ENCODE measurements at places on chromosomes 5 and 9.

DNA sequence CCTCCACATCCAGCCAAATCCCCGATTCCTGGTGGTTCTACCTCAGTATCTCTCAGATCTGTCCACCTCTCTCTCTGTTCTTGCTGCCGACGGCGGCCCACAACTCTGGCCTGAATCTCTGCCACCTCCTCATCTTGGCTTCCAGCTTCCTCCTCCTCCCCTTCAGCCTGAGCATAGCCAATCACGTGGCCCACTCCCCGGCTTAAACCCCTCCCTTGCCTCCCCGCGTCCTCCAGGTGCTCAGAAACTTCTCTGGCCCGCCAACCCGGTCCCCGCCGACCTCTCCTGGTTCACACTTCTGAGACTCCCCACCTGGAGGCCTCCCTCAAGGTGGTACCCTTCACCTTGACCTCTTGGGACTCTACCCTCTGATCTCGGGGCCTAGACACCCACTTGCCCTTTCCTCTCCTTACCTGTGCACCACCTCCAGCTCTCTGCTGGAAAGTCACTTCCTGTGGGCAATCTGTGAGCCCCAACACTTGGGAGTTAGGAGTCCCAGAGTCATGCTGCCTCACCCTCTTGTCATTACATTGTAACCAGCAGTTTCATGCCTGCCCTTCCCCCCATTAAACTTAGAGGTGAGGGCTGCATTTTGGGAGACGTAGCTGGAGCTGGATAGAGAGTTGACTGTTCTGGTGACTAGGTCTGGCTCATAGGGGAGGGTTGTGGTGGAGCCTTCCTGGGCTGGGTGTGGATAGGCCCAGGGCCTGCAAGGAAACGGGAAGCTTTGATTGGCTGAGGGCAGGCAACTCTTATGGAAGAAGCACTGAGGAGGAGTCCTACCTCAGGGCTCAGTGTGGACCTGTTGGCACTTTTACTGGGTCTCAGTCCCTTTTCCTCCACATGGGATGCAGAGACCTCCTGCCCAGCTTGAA, 4.5 kb upstream of the SET start:
- peak; percentile 76 for DNase-seq

DNA sequence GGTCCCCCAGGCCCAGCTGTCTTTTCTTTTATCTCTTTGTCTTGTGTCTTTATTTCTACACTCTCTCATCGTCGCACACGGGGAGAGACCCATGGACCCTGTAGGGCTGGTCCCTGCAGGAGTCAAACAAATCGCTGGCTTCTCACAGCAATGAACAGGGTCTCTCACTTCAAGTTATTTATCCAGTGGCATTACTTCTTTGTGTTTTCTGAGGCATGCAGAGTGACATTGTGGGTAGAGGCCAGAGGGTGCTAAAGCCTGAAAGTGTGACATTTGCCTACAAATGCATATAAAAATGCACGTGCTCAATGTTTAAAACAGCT, 127.6 kb downstream of the ST8SIA4 start:
- DNase-seq = no peak

GRCh38 chr5:177018341-177018740, 4.2 kb upstream of the ZNF346 start:
- DNase-seq = no peak

GRCh38 chr9:135514342-135515082, 6.7 kb upstream of the LCN1 start:
- DNase-seq = no peak

- DNase-seq = no peak
Measured at GRCh38 chr5:159386028-159386711, 55.9 kb upstream of the IL12B start.

DNA sequence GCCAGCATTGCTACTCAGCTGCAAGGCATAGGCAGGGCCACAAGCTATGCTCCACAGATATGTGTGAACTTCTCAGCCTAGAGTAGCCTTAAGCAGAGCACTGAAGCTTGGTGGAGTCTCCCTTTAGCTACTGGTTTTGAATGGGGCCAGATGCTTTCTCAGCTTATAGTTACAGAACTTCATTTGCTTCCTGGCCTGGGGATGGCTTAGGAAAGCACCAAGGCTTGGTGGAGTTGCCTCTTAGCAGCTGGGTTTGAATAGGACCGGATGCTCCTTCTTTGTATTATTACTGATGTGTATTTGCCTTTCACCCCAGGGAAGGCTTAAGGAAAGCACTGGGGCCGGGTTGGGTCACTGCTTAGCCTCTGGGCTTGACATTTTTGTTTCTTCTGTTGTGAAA, 497.8 kb upstream of the SEMA6A start:
- DNase-seq = no peak

DNA sequence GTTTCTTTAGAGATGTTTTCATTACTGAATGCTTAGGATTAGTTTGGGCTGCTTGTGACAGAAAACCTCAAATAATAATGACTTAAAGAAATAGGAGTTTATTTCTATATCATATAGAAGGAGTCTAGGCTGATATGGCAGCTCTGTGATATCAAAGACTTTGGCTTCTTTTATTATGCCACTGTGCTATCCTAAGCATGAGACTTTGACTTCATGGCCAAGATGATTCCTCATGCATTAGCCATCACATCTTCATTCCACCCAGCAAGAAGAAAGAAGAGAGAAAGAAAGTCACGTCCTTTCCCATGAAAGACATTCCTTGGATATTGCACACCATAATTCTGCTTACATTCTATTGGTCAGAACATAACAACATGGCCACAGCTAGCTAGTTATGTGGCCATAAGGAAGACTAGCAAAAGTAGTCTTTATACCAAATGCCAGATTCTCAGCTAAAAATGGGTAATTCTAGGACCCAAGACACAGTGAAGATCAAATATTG, 76.2 kb downstream of the DAPK1 start:
- DNase-seq = no peak

DNA sequence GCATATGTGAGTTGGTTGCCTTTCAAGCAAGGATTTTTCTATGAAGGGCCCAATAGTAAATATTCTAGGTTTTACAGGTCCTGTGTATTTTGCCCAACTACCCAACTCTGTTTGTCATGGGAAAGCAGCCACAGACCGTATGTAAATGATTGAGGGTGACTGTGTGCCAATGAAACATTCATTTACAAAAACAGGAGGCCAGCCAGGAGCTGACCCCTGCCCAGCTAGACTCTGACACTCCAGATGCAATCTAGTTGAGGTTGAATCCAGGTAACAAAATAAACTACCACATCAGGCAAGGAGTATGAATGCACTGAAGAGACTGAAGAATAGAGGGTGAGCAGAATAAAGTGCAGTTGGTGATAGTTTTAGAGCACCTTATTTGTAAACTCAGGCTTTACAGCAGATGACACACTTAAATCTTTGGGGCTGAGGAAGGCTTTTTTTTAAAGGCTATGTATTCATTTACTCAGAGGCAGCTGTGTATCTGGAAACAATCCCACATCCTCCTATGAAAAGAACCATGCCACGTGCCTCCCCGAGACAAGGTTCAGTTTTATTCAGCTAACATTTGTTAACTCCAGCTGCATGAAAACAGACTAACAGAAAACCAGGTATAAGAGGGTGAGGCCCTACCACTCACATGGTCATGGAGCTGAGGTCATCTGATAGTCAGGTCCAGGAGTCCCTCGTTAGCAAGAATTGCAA, 60.7 kb downstream of the SLC1A1 start:
- DNase-seq = no peak

GRCh38 chr9:121278477-121279261, 10.7 kb downstream of the GSN start:
- DNase-seq = no peak

- no peak for DNase-seq
Measured at GRCh38 chr5:157767689-157768088, 24.2 kb downstream of the LSM11 start.

- no peak for DNase-seq
Measured at GRCh38 chr5:76714751-76715485, 1.0 kb upstream of the F2R start.

GRCh38 chr5:131523500-131524185, 111.4 kb downstream of the RAPGEF6 start:
- DNase-seq = no peak

- DNase-seq = no peak
Measured at GRCh38 chr9:95495961-95496360, 20.8 kb downstream of the PTCH1 start.

DNA sequence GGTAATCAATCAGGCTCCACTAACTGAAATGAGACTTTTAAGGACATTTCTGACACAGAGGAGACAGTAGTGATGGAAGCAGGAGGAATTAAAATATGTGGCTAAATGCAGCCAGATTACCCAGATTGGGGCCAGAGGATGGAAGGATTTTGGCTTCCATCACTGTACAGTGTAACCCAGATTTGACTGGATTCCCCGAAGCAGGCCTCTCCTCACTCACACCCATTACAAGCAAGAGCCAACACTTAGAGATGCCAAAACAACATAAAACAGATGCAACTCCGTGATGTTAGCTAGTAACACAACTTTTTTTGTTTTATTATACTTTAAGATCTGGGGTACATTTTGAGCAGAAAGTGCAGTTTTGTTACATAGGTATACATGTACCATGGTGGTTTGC, 17.6 kb downstream of the TEK start:
- no peak for DNase-seq

GRCh38 chr5:140151144-140152021, 23.6 kb upstream of the CYSTM1 start:
- no peak for DNase-seq

DNA sequence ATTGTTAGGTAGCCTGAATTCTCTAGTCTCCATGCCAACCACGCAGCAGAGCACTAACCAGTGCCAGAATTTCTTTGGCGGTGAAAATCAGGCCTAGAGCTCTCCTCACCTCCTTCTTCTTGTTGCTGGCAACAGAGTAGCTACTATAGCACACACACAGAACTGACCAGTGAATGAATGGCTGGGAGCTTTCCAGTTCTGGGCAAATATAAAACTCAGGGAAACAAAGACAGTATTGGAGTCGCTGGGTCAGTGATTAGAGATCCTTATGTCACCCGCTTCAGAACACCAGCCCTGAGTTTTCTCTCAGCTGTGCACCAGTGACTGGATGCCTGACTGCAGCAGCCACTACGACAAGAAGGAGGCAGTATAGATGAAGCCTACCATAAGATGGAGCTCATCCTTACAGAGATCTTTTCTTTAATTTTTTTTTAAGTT, 26.9 kb upstream of the FEM1C start:
- DNase-seq = no peak

GRCh38 chr9:2602704-2603116, 18.9 kb upstream of the VLDLR start:
- DNase-seq = no peak

DNA sequence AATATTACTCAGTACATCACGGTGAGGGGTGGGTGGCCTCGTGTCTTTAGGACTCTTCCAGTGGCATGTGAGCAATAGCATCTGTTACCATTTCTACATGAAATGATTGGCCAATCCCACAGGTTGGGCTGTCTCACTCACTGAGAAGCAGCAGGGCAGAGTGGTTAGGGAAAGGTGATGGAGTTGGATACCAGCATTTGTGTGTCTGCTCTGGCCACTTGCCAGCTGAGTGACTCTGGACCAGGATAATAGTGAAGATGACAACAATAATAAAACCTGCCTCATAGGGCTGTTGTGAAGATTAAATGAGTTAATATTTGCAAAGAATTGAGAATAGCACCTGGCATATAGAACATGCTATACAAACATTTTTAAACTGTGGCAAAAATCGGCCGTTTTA, 42.0 kb downstream of the IQGAP2 start:
- no peak for DNase-seq

GRCh38 chr9:109588415-109588814, 90.3 kb upstream of the PTPN3 start:
- no peak for DNase-seq

- DNase-seq = no peak
Measured at GRCh38 chr5:34699155-34700077, 43.3 kb downstream of the RAI14 start.

DNA sequence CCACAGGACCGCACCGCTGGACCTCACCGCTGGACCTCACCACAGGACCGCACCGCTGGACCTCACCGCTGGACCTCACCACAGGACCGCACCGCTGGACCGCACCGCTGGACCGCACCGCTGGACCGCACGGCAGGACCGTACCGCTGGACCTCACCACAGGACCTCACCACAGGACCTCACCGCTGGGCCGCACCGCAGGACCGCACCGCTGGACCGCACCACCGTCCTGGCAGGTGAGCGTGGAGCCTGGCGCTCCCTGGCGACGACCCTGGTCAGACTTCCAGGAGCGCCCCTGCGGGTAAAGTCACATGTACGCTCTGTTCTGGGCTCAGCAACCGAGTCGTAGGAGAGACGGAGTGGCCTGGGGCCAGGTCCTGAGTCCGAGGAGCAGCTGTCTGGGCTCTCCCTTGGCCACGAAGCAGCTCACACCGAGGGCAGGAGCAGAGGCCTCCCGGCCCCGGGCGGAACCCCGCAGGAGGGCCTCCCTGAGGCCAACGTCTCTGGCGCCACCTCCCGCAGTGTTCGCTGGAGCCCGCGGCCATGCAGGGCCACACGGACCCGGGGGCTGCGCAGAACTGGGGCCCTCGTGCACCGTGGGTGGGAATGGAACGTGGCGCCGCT, 30.5 kb downstream of the MRPL36 start:
- no peak for DNase-seq

DNA sequence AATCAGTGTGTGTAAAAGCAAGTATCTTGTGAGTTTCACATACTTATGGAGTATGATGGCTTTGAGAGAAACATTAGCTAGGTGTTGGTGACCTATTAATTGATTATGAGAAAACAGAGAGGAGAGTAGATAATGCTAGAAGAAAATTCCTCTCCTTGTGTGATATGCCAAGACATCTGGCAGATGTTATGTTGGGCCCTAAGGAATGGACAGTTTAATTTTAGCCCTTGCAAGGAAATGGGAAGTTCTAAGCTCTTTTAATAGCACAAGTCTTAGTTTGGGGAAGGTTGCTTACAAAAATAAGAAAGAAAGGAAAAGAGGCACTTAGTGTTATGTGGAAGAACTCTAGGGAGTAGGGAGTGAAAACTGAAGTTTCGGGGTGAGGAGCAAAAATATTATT, 5.1 kb downstream of the ZNF462 start:
- no peak for DNase-seq

DNA sequence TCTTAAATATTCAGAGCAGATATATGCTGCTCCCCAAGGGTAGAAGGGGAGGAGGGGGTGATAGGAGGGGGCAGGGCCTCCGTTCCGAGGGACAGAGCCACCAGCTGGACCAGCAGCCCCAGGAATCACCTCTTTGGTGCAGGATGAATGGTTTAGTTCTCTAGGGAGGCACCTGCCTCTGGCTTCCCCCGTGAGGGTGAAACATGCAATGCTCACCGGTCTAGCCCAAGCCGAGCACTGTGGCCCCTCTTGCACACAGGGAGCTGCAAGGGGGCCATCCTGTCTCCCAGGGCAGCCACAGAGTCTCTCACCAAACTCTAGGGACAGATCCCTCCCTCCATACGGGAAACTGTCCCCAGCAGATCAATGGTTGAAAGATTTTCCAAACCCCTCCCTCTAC, 163.7 kb downstream of the DAB2IP start:
- no peak for DNase-seq

- DNase-seq = peak; percentile 17
Measured at GRCh38 chr9:126621061-126621918, 7.6 kb downstream of the LMX1B start.

GRCh38 chr5:33840927-33841547, 50.8 kb downstream of the ADAMTS12 start:
- no peak for DNase-seq

Data from 8988T (cell line).